ENCODE measurements at places on chromosomes 13 and 19.

DNA sequence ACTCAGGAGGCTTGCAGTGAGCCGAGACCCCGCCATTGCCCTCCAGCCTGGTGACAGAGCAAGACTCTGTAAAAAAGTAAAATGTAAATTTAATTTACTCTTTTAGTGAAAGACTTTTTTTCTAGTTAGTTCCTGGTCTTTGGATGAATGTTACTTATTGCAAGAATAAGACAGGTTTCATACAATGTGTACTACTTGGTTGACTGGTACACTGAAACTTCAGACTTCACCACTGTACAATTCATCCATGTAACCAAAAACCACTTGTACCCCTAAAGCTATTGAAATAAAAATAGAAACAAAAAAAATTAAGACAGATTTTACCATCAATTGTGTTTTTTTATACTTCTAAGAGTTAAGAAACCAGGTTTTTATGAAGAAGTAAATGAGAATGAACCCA, 35.5 kb downstream of the GPALPP1 start:
- no peak for DNase-seq

DNA sequence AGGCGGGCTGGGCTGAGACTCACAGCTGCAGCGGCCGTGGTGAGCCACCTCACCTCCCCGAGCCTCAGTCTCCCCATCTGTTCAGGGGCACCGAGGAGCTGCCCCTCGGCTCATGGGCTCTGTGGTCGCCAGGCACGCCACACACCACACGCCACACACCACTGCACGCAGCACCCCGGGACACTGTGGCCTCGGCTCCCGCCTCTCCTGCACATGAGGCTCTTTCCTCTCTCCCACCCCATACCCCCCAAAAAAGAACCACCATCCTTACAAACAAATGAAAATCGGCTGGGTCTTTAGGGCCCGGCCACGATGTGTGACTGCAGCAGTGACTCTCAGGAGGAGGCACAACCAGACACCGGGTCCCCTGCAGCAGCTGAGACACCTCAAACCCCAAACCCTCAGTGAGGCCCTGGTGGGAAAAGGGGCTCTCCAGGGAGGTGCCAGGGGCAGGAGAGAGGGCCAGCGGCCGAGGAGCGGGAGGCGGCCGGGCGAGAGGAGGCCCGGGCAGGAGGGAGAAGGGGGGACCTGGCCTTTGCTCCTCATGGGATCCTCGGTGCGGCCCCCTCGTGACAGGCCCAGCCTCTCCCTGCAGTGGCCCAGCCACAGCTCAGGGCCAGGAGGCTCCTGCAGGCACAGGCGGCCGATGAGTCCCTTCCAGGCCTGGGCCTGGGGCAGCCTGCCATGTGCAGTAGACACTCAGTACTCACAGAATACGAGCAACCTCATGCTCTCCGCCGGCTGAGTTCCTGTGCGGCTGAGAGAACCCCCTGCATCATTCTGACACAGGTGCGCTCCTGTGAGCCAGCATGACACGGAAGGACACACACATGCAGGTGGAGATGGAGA, 66.3 kb downstream of the RASA3 start:
- DNase-seq = no peak

- no peak for DNase-seq
Observed at GRCh38 chr13:91302111-91302510, 45.4 kb upstream of the MIR17HG start.

DNA sequence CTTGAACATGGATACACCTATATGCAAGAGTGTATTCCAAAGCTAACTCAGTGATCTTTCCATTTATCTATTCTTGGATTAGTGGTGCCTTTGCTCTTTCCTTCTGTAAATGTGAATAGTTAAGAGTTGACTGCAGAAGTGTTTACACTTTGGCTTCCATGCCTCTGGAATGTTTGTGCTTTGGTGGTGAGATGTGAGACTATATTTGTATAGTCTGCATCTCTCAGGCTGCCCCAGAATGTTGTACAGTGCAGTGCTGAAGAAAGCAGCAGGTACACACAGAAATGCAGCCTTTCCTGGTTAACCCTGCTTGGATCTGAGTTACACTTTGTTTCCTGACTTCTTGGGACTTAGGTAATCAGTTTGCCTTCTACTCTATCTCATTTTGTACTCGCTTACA, 90.2 kb downstream of the DNAJC15 start:
- DNase-seq = no peak

GRCh38 chr13:91346850-91347201, 661 bp upstream of the MIR17HG start:
- DNase-seq = no peak

DNA sequence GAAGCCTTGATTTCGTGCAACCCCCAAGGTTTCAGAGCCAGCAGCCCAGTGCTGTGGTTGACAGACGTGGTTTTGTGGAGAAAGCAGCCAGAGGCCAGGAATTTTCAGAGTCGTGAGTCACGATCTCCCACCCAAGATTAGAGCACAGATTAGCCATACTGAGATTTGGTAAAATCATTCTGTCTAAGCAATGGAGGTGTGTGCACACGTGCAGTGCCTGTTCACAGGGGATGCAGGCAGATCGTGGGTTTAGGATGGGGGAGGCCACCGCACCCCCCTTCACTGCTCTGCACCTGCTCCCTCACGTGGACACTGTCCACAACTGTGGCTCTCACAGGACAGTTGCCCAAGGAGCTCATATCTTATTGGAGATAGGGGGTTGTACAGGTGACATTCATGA, 46.6 kb upstream of the GPR183 start:
- DNase-seq = no peak

DNA sequence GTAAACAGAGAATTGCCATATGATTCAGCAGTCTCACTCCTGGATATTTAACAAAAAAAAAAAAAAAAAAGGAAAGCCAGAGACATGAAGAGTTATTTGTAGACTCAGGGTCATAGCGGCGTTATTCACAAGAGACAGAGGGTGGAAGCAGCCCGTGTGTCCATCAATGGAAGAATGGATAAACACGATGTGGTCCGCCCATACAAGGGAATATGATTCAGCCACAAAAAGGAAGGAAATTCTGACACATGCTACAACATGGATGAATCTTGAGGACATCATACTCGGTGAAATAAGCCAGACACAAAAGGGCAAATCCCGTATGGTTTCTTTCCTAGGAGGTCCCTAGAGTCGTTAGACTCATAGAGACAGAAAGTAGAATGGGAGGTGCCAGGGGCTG, 14.8 kb downstream of the ACSBG2 start:
- DNase-seq = no peak

DNA sequence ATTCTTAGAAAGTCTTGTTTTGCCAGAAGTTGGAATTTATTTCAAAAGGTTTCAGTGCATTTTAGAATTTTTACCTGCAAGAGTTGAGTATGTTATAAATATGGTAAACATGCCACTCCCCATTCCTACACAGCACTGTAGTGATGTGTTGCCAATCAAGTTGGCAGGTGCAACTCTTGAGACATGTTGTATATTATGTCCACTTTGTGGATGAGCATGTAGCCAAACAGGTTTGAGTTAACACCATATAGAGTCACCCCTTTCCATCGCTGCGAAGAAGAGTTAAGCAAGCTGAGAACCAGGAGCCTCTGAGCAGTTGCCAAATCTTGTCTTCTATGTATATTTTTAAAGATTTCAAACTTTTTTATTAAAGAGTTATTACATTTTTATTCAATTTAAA, 359.8 kb downstream of the LMO7 start:
- no peak for DNase-seq

GRCh38 chr19:8023371-8023770, 17.9 kb upstream of the ELAVL1 start:
- DNase-seq = no peak

DNA sequence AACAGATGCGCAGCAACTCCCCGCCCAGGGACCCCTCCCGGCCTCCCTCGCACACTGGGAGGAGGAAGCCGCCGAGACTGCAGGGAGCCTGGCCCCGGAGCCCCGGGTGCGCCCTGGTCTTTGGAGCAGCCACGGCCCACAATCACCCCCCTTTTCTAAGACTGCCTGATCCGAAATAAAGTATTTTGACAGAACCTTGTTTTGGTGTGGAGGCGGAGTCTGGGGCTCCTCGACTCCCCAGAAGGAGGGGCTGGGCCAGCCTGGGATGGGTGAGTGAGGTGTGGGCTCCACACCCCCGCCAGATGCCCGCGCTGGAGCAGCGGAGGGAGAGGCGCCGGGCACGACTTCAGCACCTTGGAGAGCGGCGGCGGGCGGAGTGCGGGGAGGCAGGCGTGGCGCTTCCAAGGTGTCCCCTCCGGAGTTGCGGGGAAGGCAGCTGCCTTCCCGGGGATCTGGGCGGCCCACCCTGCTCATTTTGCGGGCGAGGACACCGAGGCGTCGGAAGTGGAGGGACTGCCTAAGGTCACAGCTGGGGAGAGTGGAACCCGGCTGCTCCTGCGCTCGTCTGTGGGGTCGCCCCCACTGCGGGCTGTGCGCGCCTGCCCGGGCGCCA, 9.4 kb downstream of the SIRT6 start:
- DNase-seq = no peak

GRCh38 chr13:99293178-99293577, 14.0 kb downstream of the GPR183 start:
- DNase-seq = no peak

DNA sequence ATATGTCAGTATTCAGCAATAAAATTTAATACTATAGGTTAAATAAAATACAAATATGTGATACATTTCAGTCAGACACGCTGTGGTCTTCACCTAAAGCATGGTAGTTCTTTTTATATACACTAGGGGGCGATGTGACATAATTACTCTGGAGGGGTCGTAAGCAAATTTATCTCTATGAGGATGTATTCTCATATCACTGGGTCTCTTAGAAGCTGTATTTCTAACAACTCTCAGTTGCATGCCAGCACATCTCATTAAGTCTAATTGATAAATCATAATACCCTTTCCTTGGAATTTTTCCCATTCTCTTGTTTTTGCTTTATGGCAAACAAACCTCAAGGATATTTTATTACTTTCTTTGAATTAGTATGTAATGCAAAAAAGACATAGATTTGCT, 3.9 kb upstream of the PCDH17 start:
- no peak for DNase-seq

DNA sequence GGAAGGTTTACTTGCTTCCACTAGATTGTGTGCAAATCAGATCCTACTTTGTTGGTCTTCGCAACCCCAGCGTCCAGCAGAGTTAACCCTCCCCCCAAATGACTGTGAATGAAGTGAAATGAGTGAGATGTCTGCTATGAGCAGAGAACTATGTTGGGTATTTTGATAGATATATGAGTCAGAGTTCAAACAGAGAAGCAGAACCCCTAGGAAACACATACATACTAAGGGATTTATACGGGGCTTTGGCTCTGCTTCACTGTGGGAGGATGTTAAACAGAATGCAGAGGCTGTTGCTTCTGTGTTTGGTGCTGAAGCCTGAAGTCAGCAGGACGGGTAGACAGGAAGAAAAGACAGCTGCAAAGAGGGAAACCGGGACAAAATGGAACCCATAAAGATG, 197.0 kb downstream of the MZT1 start:
- no peak for DNase-seq

GRCh38 chr19:32862173-32862572, 7.4 kb downstream of the SLC7A9 start:
- no peak for DNase-seq

GRCh38 chr19:792306-792885, 4.9 kb upstream of the PTBP1 start:
- DNase-seq = no peak

- no peak for DNase-seq
Observed at GRCh38 chr13:29905845-29906244, 55.4 kb upstream of the UBL3 start.
